ENCODE measurements at places on chromosomes 7 and 10.

GRCh38 chr7:8343556-8343955, 81.6 kb upstream of the ICA1 start:
- DNase-seq: no peak

DNA sequence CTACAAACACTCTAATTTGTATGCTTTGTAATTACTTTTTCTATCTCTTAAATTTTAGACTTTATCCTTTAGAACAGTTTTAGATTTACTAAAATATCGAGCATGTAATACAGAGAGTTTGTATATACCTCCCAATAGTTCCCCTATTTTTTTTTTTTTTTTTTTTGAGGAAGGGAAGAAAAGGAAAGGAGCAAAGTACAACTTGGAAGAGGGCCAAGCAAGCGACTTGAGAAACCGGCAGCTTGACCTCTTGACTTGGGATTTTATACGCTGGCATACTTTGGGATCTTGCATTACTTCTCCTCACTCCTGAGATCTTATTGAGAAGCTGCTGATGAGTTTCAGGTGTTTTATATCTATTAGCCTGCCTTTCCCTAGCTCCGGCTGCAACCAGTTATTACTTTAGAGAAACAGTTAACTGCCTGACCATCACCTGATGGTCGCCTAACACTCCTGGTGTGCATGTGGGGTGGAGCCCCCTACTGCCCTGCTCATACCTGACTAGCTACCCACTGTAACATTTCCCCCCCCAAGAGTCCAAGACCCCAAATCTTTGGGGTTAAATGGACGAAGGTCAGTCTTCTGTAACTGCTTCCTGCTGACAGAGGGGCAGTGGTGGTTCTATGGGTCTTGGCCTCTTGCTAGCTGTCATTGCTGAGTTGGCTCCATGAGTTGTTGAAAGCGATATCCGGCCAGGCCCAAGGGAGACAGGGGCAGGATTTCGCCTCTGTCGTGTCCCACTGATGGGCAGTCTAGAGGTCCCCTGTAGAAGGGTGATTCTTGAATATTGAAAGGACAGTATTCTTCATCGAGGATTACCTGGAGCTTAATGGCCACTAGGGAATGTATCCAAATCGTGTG, 28.5 kb downstream of the MKLN1 start:
- DNase-seq: no peak

DNA sequence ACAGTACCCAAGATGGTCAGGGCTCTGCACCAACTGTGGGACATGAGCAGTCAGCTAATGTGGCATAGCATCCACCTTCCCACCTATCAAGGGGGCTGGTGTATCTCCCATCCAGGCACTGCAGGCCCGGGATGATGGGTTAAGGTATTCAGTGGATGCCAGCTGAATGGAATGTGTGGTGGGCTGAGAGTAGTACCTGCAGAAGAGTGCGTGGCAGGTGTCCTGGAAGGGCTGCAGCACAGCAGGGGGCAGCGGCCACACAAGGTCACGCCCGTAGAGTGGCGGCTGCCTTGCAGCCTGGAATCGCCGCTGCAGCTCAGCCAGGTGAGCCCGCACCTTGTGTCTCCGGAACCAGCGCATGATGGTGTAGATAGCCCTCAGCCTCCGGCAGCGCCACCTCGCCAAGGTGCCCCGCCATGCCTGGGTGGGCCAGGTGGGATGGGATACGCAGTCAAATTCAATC, 13.3 kb downstream of the MYO1G start:
- DNase-seq: no peak

GRCh38 chr10:104100795-104101194, 15.1 kb upstream of the COL17A1 start:
- no peak for DNase-seq

DNA sequence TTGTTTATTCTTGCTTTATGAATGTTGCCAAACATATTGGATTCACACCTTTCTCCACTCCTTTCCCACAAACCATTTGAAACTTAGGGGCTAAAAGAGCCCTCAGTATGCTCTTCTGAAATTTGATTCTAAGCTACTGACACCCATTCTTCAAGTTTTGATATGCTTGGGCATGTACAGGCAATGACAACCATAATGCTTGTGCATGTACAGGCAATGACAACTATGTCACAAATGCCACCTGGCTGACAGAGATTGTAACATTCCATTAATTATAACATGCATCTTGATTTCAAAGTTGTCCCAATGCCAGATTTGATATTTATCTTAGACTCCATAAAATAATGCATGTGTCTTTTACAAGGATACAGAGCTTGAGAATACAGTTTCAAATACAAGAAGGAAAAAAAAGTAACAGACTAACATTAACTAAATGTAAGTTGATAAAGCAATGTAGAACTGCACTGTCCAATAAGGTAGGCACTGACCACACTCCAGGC, 17.5 kb upstream of the CDK1 start:
- DNase-seq: no peak

GRCh38 chr10:100730725-100731406, 14.5 kb upstream of the PAX2 start:
- DNase-seq: no peak

DNA sequence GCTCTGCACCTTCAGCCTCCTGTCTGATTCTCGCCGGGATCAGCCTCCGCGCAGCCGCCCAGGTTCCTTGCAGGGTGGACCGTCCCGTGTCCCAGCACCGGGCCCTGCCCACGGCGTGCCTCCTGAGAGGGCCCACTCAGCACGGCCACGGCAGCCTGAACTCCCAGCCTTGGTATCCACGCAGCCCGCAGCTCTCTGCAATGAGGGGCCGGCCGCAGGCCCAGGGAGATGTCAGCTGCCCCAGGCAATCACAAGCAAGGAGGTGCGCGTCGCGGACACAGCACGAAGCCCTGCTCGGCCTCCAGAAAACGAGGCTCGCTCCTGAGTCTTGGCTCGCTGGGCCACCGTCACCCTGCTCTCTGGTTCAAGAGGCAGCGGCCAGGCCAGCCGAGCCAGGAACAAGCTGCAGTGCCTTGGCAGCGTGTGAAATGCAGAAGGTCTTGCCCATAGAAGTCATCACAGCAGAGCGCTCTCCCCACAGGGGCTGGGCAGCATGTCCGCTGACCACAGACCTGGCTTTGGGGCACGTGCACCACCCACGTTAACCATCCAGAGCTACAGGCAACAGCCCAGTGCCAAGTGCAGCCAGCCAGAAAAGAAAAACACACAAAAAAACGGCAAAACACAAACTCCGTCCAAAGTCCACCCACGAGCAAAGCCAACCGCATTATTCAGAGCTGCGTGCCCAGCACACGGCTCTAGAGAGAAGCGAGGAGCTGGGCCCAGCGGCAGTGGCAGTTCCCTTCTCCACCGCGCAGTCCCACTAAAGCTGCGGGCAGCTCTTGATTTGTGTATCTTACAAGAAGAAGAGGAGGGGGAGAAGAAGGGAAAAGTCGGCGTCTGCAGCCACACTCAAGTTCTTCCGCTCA, 13.9 kb downstream of the GPER1 start:
- DNase-seq: no peak

GRCh38 chr10:124649214-124649613, 95.0 kb downstream of the FAM53B start:
- peak; percentile 66 for DNase-seq

DNA sequence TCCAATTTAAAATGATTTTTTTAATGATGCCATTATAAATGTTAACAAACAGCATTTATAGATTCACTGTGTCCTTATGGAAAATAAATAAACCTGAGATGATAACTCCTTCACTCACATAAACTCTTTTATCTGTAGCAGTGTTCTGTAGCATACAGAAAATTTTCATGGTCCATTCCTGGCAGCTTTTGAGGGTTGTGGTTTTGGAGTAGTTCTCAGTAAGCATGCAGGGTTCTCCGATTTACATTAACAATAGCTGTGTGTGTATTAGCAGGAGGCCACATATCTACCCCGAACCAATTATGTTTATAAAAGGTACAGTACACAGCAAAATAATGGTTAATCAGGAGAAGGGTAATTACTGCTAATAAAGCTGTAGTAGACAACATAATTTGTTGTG, 162.7 kb downstream of the CDCA7L start:
- no peak for DNase-seq

- no peak for DNase-seq
Measured at GRCh38 chr10:5503477-5503835, 4.1 kb upstream of the CALML5 start.

- no peak for DNase-seq
Measured at GRCh38 chr7:24863626-24864025, 106.4 kb upstream of the GSDME start.

DNA sequence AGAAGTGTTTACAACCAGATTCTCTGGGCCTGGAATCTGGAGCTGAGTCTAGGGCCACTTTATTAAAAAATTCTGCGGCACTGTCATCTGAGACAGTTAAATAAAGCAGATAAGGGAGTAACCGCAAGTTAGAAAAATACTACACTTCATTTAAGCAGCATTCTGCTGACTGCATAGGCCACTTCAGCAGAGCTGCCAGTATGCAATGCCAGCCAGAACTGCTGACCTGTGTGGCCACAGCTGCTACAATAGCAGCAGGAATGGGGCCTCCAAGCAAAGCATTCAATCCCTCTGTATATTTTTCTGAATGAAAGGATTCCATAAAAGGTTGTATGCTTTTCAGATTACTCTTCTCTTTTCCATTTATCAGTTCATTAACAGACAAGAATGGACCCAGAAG, 136.0 kb downstream of the COL28A1 start:
- no peak for DNase-seq

DNA sequence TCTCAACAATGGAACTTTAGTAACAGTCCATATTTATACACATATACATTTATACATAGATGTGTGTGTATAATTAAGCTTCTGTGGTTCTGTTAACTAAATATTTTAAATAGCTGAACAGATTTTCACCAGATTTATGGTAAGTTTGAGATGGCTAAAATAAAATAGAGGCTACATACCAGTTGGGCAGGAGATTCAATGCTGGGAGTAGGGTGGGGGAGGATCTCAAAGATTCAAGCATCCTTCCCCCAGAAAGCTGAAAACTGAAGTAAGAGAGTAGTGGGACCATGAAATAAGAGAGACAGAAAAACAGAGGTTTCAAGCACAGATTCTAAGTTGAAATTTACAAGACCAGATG, 14.0 kb downstream of the LRRC17 start:
- DNase-seq: no peak

- no peak for DNase-seq
Measured at GRCh38 chr7:29084832-29085231, 61.5 kb downstream of the CPVL start.

DNA sequence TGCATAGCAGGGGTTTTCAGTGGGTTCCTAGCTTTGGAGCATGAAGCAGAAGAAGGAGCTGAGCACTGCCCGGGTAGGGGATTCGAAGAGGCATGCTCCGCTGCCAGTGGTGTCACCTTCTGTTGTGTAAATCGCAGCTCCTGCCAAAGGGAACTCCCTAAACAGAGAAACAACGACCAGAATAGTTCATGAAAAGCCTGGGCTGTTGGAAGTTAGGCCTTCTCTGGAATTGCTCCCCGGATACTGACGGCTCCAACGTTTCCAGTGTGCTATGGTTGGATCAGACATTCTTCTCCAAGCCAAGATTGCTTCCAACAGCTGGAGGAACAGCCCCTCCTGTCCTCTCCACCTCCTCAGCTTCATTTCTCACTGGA, 546.0 kb upstream of the FZD8 start:
- no peak for DNase-seq

- no peak for DNase-seq
Measured at GRCh38 chr7:80277434-80278427, 143.1 kb downstream of the GNAI1 start.

DNA sequence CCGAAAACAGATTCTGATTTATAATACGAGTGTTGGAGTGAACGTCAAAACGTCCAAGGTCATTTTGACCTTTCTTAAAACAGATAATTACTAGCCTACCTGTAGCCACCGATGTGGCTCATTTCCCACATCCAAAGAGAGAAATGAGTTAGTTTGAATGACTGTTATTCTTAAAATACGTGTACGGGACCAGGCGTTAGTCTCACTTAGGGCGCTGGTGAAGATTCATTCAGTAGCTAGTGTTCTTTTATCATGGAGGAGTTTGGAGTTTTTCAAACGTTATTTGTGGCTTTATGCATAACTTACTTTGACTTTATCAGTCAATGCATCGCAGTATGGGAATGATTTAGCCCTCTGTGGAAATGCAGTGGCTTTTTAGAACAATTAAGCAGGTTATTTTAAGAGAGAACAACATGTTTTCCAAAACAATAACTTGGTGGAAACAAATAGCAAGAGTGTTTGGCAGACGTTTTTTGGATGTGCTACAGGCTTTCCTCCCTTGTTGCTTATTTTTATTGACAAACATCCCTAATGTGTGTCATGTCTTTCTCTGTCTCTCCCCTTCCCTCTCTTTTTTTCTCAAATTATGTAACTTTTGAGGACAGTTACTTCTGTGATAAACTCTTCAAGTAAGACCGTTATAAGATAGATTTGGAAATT, 1.6 kb downstream of the BICC1 start:
- no peak for DNase-seq

DNA sequence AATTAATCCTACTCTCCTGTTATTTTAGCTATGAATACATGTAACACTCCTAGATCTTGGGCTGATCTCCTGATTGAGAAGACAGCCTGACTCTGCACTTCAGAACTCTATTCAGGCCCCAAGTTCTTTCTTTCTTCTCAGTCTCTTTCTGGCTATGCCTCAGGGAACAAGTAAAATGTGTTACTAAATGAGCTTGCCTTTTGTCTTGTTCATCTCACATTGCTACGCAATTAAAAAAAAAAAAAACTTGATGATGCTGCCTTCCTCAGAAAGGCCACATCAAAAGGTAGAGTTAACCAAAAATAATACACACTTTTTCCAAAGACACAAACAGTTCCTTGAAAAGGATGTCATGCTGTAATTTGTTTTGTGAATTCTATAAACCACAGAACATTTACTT, 258.1 kb downstream of the TWIST1 start:
- no peak for DNase-seq

GRCh38 chr10:33365871-33366411, 31.5 kb upstream of the NRP1 start:
- no peak for DNase-seq

- DNase-seq: no peak
Measured at GRCh38 chr7:35533902-35534301, 161.0 kb downstream of the HERPUD2 start.

DNA sequence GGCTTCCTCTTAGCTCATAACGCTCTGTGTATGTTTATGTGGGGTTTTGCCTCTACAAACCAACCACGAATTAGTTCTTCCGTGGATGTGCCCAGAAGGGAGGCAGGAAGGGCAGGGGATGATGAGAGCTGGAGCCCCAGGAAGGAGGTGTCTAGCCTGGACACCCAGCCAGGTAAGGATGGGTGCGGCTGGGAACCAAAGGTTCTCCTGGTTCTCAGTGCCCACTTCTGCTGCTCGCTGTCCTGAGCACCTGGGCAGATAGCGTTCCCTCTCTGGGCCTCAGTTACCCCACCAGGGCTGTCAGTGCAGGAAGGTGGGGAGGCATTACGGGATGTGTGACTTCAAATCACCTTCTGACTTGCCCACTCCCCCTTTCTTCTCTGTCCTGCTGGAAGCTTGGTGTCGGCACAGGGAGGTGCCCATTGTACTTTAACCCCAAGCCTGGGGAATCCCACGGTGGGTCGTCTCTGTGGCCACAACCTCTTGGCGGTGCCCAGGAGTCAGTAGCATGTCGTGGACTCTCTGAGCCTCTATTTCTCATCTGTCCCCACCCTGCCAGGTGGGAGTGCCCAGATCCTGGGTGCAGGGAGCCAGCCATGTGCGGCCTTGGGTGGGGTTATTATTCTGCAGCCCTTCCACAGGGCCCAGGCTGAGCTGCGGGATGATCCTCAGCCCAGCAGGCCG, 18.7 kb upstream of the PCBD1 start:
- DNase-seq: no peak

- no peak for DNase-seq
Measured at GRCh38 chr7:69722843-69723242, 124.6 kb downstream of the AUTS2 start.

- no peak for DNase-seq
Measured at GRCh38 chr10:27884185-27884641, 114.7 kb downstream of the ODAD2 start.

- DNase-seq: no peak
Measured at GRCh38 chr7:68438016-68438415, 1160.3 kb upstream of the AUTS2 start.
